NCI-H460 (cell line): ENCODE measurements at places on chromosomes 16 and 17.
A peak's percentile ranks its signal among the peaks of the same experiment; 100 is the strongest.

DNA sequence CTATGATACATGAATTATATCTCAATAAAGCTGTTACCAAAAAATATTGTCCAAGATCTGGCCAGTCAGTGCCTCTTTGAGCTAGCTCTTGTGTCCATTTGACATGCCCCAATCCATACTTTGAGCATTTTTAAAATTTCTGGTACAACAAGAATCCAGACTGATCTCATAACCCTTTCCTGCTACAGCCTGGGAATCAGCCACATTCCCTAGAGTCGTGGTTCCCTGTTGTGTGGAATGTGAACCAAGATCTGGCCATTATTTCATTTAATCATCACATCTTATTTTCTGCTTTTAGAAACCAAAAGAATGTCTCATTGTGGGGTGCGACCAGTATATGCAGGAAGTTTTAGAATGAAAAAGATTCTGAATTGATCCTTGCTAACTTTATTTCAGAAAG, 34.3 kb upstream of the RPRML start:
- no peak for DNase-seq

DNA sequence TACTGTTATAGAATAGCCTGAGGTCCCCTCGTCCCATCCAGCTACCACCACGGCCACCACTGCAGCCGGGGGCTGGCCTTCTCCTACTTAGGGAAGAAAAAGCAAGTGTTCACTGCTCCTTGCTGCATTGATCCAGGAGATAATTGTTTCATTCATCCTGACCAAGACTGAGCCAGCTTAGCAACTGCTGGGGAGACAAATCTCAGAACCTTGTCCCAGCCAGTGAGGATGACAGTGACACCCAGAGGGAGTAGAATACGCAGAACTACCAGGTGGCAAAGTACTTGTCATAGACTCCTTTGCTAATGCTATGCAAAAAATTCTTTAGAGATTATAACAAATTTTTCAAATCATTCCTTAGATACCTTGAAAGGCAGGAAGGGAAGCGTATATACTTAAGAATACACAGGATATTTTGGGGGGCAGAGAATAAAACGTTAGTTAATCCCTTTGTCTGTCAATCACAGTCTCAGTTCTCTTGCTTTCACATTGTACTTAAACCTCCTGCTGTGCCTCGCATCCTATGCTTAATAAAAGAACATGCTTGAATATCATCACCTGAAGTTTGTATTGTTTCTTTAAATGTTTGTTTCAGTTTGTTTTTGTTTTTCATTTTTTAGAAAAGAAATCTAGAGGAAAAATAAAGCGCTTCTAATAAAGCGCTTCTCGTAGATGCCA, 388.3 kb downstream of the MAF start:
- DNase-seq: no peak

DNA sequence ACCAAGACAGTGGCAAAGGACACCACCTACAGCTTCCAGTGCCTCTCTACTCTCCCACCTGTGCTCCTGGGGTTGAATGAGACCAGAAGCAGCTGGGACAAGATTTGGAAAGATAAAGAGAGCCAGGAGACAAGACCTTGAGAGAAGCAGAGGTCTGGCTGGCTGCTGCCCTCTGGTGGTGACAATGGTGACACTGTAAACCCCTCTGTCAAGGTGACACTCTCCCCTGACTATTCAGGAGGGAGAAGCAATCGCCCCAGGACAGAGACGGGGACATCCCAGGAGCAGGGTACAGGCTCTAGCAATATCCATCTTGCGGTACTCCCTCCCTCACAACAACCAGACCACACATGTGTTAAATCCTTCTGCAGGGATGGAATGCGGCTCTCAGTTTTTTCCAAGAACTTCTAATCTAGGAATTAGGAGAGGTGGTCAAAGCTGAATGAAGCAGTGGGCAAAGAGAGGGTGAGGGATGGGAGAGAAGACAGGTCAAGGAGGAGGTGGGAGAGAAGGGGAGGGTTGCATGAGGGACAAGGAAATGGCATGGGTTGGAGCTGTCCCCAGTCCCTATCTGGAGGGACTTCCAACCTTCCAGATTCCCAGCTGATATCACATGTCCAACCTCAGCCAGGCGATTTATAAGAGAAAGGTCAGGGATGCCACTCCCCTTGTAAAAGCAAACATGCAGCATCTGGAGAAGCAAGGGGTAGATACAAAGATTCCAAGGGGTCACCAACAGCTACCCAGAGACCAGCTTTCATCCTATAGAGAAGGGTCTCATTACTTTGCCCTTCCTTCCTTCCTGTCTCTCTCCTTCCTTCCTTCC, 2.9 kb downstream of the PHOSPHO1 start:
- DNase-seq: peak; percentile 54

- no peak for DNase-seq
Measured at GRCh38 chr17:44775838-44776621, 17.2 kb downstream of the ADAM11 start.

GRCh38 chr17:78307887-78308638, 51.8 kb downstream of the SOCS3 start:
- DNase-seq: no peak

GRCh38 chr16:73150786-73151185, 102.9 kb upstream of the ZFHX3 start:
- no peak for DNase-seq

DNA sequence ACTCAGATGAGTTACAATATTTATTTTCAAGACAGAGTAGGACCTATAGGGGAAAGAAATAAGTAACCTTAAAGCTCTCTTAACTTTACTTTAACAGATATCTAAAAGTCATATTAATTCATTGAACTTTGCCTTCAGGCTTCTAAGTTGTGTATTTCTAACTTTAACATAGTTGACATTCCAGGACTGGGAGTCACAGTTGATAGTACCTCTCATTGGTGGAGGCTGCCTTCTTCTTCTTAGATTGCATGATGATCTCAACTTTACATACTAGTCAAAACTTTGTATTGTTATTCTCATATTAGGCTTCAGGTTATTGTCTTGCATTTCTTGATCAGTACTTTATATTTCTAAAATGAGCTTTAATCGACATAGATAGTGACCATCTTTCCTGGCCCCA, 350.1 kb upstream of the KIF2B start:
- no peak for DNase-seq

DNA sequence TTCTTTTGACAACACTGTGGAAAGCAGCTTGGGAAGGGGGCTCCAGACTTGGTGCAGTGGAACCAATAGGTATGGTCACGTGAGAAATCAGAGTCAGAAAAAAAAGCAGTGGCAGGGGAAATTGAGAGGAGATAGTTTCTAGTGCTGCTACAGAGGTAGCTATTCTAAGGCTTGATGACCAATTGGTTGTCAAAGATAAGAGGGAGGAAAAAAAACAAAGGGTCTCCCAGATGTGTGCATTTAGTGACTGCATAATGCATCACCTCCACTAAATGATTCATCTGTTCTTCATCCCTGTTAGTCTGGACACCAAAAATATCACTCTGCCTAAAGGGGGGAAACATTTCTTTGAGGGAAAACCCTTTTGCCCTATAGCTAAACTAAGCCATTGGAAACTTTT, 56.5 kb downstream of the PIGL start:
- no peak for DNase-seq

GRCh38 chr17:33099906-33100305, 108.3 kb downstream of the SPACA3 start:
- DNase-seq: no peak

DNA sequence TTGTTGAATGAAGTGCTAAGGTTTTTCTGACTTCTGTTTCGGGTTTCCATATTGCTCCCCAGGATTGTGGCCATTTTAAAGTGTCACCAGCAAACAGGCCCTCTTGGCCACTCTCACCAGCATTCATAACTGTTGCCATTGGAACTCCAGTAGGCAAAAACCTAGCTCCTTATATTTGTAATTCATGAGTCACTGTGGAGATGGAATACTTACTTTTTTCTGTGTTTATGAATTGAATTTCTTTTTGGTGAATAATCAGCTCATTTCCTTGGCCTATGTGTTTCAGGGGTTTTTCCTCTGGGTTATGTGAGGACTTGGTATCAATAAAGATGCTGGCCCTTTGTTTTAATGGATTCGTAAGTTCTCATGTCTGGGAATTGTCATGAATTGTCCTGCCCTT, 255.1 kb downstream of the SNX29 start:
- DNase-seq: no peak

DNA sequence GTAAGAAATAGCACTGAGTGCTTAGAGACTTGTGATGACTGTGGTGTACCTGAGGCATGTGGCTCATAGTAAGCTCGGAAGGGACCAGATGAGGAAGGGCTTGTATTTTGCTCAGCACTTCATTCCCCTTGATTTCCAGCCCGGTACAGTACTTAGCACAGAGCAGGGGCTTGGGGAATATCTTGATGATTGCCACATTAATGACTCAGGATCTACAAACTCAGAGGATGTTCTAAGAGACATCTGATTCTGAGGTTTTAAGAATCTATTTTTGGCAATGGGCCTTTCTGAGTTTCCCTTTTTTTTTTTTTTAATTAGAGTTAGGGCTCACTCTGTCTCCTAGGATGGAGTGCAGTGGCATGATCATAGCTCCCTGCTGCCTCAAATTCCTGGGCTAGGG, 9.1 kb downstream of the ASPHD1 start:
- no peak for DNase-seq

GRCh38 chr16:55447231-55447630, 31.8 kb upstream of the MMP2 start:
- DNase-seq: no peak

GRCh38 chr17:31609996-31610910, 218.8 kb downstream of the RAB11FIP4 start:
- no peak for DNase-seq

DNA sequence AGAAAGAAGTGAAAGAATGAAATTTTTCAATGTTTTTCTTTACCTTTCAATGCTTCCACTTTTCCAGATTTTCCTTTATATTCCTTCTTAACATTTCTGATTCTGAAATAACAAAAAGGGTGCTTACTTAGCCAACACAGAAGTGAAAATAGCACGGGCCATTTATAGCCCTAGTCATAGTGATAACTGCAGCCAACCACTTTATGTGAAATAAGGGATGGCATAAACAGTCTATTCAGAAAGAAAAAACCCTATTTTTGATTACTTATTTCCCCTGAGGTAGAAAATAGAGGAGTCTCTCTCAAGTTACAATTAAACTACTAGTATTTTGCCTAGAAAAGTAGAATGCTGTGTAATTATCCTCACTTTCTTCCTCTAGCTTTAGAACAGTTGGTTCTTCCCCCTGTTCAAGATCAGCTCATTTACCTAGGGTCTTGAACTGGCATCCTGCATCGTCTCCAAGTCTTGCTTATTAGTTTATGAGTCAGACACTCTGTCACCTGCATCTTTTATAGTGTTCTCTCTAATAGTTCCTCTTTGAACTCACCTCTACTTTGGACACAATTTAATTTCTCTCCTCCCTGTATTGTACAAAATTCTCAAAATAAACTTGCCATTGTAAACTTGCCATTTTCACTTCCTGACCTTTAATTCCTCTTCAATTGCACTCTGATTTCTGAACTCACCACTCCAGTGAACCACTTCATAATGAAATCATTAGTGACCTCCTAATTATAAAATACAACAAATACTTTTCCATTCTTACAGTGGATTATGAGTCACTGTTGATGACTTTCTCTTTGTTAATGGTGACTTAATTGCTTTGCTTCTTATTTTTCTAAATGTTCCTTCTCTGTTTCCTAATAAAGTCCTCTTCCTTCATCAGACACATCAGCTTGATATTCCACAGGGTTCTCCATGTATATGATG, 23.6 kb downstream of the ABCA6 start:
- DNase-seq: no peak

DNA sequence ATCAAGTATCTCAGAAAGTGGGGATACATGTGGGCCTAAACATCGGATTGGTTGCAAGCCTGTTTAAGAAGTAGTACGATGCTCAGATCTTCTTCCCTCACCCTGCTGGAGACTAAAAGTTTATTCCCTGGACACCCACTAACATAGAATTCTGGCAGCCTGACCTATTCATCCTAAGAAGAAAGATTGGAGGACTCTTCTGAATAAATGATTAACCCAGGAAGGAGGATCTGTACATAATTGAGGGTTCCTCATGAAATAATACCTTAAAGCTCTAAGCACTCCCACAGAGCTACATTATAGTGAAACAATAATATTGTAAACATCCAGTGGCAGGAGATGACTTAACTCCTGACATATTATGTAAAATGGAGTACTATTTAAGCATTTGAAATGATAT, 111.7 kb downstream of the NLK start:
- no peak for DNase-seq

DNA sequence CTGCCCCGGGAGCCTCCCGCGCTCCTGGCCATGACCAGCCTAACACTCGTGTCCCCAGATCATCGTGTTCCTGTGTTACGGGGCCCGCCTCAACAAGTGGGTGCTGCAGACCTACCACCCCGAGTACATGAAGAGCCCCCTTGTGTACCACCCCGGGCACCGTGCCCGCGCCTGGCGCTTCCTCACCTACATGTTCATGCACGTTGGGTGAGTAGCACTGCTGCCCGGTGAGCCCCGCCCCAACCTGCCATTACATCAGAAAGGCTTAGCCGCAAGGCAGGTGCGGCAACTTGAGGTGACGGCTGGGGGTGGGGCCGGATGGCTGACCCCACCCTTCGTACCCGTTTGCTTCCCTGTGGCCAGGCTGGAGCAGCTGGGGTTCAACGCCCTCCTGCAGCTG, 1.4 kb downstream of the RHBDL1 start:
- no peak for DNase-seq

DNA sequence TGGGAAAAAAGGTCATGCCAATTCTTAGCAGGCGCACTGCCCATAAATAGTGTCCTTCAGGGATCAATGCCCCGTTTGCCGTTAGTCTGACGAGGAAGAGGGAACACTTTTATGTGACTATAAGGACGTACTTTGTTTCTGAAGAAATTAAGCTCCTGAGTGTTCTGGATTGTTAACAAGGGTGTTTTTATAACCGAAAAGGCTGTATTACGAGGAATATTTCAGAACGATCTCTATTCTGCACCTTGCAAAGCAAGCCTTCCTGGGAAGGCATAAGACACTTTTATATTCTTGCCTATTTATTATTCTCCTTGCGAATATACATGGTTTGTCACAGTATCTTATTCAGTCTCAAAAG, 24.5 kb upstream of the SYT17 start:
- DNase-seq: no peak

DNA sequence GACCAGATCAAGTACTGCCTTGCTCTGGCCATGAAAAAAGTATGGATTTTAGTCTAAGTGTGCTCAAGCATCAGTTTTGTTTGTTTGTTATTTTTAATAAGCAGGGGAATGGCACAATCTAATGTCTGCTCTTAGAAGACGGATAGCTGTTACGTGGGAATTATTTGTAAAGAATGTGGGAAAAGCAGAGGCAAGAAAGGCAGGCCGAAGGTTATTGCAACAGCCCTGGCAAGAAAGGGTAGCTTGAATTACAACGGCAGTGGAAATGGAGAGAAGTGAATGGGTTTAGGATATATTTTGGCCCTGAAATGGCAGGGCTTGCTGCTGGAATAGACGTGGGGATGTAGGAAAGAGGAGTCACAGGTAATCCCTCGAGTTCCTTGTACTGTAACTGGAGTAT, 987 bp upstream of the HASPIN start:
- DNase-seq: no peak

GRCh38 chr16:11329891-11330290, 15.4 kb upstream of the RMI2 start:
- DNase-seq: no peak

GRCh38 chr17:6496640-6497441, 52.6 kb downstream of the PIMREG start:
- no peak for DNase-seq

GRCh38 chr17:72182371-72182873, 61.6 kb downstream of the SOX9 start:
- no peak for DNase-seq
